ENCODE measurements at places on chromosomes 7 and 10.

DNA sequence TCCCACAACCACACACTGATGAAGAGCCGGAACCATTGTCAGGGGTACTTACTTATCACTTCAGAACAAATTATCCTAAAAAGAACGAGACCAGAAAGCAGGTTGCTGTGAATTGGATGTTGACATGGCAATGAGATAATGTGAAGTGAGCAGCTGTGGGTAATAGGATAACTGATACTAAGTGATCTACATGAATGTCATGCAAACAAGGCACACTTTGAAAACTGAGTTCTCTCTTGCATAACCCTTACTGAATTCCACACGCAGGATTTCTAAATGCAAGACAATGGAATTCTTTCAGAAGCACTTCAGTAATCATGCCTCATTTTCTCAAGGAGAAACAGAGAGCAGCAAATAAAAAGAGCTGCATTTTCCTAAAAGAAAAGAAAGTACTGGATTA lies 242.5 kb upstream of the TMEM229A start:
- no peak for DNase-seq

- DNase-seq: no peak
Observed at GRCh38 chr7:73856941-73857340, 4.0 kb upstream of the TMEM270 start.

- no peak for DNase-seq
Observed at GRCh38 chr7:157404845-157405481, 68.2 kb downstream of the DNAJB6 start.

DNA sequence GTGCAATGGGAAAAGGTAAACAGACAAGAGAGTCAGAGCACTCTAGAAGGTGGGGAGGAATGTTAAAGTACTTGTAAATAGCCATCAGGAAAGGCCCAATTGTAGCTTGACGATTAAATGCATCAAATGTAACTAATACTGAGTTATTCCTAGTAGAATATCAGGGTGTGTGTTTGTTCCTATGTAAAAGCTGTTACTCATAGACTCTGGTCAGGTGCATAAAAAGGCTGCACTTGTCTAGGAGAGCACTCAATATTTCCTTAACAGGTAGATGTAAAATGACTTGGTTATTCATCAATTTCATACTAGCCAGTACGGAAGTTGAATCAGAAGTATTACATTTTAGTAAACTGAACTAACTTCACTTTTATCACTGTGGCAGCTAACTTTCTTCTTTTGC lies 179.7 kb upstream of the AGR3 start:
- DNase-seq: no peak

DNA sequence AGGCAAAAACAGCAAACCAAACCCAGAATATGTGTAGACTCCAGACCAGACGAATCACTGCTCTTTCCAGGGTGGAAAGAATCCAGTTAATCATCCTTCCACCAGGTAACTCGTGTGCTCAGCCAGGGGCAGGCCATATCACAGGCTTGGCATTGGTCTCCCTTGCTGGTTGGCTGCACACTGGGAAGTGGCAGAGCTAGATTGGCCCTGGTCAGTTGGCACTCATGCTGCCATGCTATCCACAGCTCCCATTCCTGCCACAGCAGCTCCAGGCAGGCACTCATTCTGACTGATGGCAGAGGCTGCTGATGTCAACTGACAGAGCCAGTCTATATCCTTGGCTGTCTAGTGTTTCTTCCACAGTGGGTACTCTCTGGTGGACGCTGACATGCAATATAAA lies 9.7 kb upstream of the GDF10 start:
- no peak for DNase-seq

GRCh38 chr10:123147635-123148413 lies at the start of gene HMX2:
Gene HMX2, plus strand, starts transcription at chr10:123148136. Its CDS starts 243 bp downstream, at chr10:123148379.
- DNase-seq: no peak

DNA sequence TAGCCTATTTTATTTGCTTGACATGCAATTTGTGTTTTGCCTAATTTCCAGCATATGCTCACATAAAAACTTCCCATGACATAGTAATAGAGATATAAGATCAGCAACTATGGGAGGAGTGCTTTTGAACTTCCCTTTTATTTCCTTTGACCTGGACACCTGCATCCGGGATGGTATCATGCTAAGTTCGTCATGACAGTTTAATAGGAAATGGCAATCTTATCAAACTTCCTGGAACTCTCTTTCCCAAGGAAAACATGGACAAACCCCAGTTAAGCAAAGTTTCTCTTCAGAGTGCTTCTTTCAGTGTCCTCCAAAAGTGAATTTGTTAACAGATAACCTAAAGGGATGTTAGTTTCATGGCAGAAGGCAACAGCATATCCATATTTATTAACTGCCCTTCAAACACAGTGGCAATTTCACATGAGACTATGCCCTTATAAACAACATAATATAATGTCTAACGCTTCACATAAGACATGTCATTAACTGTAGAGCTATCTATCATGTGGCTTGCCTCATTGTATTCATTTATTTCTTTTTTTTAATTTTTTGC lies 474.7 kb upstream of the SEMA3A start:
- DNase-seq: no peak

- DNase-seq: no peak
Observed at GRCh38 chr10:69802424-69803161, 887 bp downstream of the COL13A1 start.

GRCh38 chr7:22452142-22452959 lies 47.6 kb downstream of the STEAP1B start:
- no peak for DNase-seq

GRCh38 chr7:103382032-103382402 lies 34.6 kb downstream of the PSMC2 start:
- DNase-seq: no peak

GRCh38 chr7:137839903-137840779 lies 6.6 kb downstream of the DGKI start:
- DNase-seq: no peak

DNA sequence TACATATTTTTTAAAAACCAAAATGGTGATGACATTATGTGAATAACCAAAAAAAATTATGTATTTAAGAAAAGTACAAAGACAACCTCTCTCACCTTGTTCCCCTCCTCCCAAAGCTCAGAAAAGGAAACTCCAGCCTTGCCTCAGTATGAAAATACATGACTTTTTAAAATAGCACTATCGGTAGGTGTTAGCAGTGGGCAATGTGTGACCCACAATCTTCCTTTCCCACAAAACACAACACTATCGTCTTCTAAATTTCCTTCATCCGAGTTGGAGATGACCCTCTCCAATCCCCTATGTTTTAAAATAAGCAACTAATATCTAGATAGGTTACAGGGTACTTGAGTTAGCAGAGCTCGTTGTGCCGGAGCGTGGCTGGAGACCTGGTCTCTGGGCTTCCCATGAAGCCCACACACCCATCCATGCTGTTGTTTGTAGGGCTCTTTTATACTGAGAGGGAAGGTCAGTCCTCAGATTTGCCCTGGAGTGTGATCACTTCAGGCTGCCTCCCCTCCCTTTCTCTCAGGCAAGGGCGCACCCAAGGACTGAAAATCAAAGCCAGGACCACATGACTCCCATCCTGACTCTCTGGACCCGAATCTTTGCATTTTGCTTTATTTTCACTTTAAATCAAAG lies 107.6 kb downstream of the JAZF1 start:
- DNase-seq: no peak

GRCh38 chr10:130025326-130025725 lies 61.3 kb upstream of the EBF3 start:
- DNase-seq: no peak

DNA sequence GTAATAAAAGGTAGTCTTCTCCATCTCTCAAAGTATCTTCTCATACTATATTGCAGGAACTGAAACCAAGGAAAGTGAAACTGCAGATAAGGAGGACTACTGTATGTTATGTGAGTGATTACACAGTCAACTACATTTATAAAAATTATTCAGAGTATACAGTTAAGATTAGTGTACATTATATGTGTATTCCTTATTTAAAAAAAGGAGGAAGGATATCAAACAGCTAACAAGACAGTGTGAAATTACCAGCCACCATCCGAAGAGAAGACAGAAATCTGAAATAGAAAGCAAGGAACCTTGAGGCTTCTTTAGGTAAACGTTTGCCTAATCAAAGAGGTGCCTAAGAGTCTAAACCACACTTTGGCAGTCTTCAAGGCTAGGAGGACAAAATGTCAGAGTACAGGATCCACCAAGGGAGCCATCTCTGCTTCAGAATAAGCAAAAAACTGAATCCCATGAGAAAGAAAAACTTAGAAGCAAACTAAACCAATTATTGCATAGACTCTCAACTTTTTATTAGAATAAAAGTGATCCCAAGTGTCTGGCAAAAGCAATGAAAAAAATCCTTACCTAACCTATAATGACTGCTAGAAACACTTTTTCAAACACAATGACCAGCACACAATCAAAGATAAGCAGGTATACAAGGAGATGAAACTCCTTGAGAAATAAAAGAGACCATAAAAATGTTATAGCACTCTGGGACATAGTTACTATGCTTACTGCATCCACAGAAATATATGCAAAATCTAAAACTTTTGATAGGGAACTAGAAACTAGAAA lies 6.4 kb downstream of the USP6NL start:
- DNase-seq: no peak

GRCh38 chr7:35448486-35448885 lies 194.6 kb upstream of the TBX20 start:
- DNase-seq: no peak

DNA sequence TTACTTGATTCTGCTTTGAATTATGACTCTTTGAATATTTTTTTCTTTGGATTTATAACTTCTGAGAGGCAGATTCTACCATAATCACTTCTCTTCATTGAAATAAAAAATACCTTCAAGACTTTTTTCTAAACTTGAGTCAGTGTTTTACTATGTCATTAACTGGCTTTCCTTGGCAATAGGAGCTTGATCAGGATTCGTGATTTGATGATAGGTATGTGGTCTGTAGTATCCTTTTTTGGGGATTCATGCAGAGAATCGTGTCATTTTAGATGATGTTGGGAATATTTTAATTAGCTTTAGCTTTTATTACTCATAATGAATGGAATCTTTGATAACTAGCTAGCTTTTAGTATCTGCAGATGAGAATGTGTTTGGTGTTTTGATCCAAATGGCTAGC lies 83.3 kb downstream of the PHTF2 start:
- DNase-seq: no peak

GRCh38 chr7:102933763-102934162 lies 21.0 kb downstream of the LRRC17 start:
- no peak for DNase-seq

DNA sequence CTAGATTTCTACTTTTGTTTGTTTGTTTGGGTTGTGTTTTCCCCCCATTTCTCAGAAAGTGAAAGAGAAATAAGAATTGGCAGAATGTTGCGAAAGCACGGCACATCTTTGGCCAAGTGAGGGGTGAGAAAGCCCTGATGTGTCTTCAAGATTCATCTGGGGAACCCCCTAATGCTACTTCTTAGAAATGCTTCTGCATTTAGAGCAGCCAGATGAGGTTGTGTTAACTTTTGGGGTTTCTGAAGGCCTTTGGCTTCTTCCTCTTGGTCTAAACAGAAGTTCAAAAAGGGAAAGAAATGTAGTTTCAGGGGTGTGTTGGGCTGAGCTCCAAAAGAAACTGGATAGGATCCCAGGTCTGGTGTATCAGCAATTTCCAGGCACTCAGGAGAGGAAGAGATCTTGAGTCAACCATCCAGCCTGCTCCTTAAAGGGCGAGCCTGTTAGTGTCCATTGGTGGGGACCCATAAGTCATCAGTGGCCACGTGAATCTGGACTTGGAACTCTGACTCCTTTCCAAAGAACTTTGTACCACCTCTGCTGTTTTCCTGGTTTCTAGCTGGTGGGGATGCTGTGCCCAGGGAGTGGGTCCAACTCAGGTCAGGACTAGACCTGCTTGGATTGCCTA lies 6.5 kb downstream of the DUSP5 start:
- peak; percentile 52 for DNase-seq

GRCh38 chr7:49776994-49777393 lies 3.6 kb downstream of the VWC2 start:
- no peak for DNase-seq

GRCh38 chr10:34491678-34492077 lies 323.4 kb downstream of the PARD3 start:
- no peak for DNase-seq

DNA sequence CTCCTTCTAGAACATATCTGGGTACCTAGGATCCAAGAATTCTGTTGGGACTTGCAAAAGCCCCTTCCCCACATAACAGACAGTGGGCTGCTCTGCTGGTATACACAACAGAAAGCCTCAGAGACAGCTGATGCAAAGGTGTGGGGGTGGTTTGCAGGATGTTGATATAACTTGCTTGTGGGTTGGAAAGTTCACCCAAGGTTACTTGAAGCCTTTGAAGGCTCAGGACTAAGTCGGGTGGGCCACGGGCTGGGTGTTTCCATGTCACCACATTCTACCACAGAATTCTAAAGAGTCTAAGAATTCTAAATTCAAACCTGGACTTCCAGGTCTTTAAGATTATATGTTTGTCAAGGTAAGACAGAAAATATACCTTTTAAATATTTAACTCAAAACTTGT lies 7.4 kb upstream of the NRCAM start:
- no peak for DNase-seq

Data from stimulated activated CD4-positive, alpha-beta T cell treated with anti-CD3 and anti-CD28 coated beads, Interleukin-2, amount 100 ng/mL, for 4 hours (primary cell).